Neuronal stem cell (in vitro differentiated cells): ENCODE measurements at places on chromosomes 5 and 9.
A peak's percentile ranks its signal among the peaks of the same experiment; 100 is the strongest.

GRCh38 chr5:44495280-44495679, 106.1 kb upstream of the FGF10 start:
- DNase-seq = no peak

DNA sequence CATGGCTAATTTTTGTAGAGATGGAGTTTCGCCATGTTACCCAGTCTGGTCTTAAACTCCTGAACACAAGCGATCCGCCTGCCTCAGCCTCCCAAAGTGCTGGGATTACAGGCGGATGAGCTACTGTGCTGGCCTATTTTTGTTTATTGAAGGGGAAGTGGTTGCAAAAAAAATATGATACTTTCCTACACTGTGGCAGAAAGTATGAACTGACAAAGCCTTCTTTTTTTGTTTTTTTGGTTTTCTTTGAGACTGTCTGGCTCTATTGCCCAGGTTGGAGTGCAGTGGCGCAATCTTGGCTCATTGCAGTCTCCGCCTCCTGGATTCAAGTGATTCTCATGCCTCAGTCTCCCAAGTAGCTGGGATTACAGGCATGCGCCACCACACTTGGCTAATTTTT, 50.9 kb downstream of the OSTF1 start:
- no peak for DNase-seq

GRCh38 chr5:129902816-129903215, 1.4 kb upstream of the CHSY3 start:
- DNase-seq = no peak

DNA sequence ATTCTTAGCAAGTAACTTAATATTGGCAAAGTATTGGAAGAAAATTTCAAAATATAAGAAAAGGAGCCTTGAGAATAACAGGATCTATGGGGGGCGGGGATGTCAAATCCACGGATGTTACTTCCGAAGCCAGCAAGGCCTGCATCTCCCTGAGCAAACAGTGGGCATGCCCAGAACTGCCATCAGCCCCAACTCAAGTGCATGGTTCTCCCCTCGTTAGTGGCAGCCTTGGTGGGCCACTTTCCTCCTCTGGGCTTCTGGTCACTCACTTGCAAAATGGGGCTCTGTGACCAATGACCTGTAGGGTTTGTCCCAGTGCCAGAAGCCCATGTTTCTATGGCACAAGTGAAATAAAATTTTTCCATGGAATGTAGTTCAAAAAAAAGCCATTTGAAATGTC, 27.2 kb upstream of the MED10 start:
- no peak for DNase-seq

DNA sequence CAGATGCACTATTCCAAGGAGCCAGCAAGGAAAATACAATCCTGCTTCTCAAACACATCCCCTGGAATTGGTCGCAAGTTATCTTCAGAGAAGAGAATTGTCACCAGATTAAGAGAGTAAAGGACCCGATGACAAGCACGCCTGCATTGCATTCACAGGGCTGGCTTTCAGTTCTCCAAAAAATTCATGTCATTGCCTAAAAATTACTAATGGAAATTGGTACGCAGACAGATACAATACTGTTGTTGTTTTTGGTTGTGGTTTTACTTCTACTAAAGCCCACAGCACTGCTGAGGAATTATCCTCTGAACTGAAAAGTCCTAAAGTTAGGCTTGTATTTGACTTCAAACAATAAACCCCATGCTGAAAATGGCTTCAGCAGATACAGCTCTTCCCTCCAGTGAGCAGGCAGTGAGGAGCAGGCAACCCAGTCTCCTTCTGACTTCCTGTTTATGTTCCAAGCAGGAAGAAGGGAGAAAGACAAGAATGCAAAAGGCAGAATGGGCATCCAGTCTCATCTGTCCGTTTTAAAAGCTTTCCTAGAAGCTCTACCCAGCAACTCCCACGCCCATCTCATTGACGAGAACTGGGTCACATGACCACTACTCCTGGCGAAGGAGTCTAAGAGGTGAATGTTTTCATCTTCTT, 80.6 kb upstream of the ZNF366 start:
- DNase-seq = no peak

GRCh38 chr9:123753016-123753415, 176.9 kb downstream of the DENND1A start:
- DNase-seq = no peak

GRCh38 chr5:1386274-1386717, 41.4 kb upstream of the CLPTM1L start:
- DNase-seq = peak; percentile 48

DNA sequence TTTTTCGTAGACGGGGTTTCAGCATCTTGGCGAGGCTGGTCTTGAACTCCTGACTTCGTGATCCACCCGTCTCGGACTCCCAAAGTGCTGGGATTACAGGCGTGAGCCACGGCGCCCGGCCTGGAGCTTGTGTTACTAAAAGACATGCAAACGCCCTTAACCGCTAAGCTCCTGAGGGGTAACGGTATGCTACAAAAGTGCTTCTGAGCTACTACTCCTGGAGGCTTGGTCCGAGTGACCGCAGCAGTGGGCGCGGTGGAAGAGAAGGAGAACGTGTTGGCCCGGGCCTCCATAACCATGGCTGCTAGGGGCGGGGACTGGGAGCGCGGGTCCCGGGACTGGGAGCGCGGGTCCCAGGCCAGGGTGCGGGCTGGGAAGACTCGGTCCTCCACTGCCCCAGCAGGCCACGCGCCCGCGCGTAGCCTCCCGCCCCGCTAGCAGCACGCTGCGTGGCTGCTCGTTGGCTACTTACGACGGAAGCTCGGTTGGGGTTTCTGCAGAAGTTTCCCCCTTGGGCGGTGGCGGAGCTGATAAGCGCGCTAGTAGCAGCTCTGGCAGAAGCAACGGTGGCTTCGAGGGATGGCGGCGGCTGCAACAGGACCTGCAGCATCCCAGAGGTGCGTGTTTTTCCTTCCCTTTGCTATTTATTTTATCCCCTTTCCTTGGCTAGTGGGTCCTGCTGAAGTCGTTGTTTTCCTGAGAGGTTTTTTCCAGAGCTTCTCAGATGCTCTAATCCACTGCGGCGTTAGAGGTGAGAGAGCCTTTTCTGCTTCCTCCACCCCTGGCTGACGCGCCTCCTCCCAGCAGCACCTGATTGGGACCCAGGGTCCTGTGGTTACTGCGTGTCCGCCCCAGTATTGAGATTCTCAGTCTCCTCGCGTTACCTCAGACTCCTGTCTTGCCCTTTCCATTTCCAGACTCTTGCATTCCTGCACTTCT, 69.2 kb upstream of the CCDC180 start:
- DNase-seq = peak; percentile 65

DNA sequence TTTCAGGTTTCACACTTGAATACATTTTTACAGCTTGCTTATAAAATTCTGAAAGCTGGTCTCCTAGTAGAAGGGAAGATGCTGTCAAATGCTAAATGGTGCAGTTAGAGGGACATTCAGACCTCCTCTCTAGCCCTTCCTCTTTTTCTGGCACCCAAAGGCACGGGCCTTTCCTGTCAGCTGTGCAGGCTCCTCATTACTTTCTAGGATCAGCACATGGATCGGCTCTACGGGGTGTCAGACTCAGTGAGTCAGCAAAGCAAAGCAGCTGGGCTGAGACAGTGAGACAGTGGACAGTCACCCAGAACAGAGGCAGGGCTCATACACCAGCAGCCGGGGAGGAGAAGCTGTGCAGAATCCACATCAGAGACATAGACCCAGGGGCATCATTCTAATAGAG, 80.0 kb upstream of the TNC start:
- DNase-seq = no peak

- no peak for DNase-seq
Observed at GRCh38 chr9:68871236-68871635, 142.7 kb downstream of the PRKACG start.

DNA sequence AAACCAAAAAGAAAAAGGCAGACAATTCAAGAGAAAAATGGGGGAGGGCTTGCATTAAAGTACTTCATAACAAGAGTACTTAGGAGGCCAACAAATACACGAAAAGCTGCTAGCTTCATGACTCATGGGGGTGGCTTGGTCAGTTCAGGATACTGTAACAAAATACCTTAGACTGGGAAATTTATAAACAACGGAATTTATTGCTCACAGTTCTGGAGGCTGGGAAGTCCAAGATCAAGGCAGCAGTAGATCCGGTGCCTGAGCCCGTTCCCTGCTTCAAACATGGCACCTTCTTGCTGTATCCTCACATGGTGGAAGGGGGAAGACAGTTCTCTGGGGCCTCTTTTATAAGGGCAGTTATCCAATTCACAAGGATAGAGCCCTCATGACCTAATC, 111.4 kb downstream of the C9orf50 start:
- DNase-seq = no peak

- DNase-seq = no peak
Observed at GRCh38 chr5:113162770-113163169, 186.2 kb downstream of the DCP2 start.

DNA sequence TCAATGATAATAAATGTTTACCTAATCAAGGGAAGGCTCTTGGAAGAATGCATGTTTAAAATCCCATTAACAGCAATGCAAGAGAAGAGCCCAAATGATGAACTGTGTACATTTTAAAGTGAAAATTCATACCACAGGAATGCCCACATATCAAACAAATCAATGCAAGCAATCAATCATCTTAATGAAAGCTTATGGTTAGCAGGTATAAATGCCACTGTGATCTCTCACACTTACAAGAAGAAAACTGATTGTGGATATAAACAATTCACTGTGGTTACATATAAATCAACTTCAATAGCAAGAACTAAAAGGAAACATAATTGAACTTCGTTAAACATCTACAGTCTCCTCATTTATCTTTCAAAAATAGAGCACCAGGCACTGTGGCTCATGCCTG, 161.0 kb upstream of the RORB start:
- DNase-seq = no peak

GRCh38 chr9:89885156-89885555, 280.3 kb downstream of the GADD45G start:
- no peak for DNase-seq

- no peak for DNase-seq
Observed at GRCh38 chr5:52693280-52693679, 94.4 kb upstream of the ITGA1 start.
